Activated CD4-positive, alpha-beta T cell treated with anti-CD3 and anti-CD28 coated beads for 24 hours (primary cell): ENCODE measurements at places on chromosomes 2 and 18.

DNA sequence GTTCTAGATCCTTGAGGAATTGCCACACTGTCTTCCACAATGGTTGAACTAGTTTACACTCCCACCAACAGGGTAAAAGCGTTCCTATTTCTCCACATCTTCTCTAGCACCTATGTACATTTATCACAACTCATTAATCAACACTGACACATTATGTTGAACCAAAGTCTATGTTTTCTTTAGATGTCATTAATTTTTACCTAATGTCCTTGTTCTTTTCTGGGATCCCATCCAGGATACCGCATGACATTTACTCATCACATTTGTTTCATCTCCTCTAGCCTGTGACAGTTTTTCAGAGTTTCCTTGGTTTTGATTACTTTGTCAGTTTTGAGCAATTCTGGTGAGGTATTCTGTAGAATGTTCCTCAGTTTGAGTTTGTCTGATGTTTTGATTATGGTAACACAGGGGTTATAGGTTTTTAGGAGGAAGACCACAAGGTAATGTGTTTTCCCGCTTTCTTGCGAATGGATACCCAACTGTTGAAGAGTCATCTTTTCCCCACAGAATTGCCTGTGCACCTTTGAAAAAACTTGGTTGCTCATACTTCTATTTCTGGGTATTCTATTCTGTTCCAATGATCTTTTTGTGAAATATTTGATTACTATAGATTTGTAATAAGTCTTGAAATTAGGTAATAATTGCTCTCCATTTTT, 3.0 kb upstream of the UGT1A9 start:
- DNase-seq: no peak

DNA sequence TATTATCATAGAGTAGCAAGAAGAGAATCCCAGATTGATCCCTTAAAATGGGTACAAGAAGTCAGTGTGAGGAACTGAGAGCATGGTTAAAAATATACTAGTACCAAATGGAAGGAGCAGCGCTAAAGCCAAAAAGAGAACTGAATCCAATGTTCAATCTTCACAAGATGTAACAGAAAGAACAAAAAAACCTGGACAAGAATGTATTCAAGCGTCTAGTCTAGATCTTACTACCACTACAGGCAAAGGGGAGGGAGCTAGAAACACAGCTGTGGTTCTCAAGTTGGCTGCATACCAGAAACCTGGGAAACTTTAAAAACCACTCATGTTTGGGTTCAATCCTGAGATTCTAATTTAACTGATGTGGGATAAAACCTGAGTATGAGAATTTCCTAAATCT, 57.5 kb downstream of the PIAS2 start:
- DNase-seq: no peak

DNA sequence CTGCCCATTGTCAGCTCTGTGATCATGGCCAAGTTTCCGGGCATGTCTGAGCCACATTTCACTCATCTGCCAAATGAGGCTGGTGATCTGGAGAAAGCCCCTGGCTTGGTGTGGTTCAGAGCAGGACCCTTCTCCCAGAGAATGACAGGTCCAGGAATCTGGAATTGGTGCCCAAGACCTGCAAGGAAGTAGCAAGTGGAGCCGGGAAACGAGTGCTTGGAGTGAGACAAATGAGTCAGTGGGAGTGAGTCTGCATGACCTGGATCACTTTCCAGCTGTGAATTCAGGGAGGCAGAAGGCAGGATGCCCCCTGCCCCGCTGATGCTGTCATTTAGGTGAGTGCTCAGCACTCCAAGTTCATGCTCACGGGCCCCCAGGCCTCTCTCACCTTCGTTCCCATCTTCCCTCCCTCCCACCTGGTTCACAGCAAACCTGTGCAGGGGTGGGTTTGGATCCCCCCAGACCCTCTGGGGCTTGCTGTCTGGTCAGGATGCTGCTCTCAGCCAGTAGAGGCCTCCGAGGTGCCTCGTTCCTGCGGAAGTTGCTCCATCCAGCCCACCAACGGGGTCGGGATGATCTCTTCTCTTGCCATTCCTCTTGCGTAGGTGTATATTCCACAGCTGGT, 104.4 kb downstream of the INHBB start:
- no peak for DNase-seq

DNA sequence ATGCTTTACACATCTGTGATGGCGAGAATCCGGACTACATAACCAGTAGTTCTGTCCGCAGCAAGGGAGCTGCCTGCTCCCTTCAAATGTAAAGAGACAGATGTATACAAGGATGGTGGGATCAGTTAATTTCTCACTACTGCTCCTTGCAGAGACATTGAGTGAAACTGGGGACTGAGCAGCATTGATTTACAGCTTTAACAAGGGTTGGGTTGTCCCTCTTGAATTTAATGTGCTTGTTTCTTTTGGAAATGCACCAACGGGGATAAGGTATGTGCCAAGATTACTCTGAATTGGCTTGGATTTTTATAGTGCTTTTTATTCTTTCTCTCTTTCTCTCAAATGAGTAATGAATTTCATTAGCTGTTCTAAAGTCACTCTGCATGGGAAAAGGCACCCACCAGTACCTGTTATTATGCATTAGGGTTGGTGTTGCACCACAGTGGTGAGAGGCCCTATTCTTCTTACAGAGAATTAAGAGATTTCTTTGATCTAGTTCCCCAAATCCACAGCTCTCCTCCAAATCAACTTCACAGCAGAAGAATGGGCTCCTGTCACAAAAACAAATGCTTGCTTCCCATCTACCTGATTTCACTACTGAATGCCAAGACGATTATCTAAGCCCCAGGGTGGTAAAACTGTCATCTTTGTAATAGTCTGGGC, 107.6 kb downstream of the DOCK10 start:
- DNase-seq: no peak

DNA sequence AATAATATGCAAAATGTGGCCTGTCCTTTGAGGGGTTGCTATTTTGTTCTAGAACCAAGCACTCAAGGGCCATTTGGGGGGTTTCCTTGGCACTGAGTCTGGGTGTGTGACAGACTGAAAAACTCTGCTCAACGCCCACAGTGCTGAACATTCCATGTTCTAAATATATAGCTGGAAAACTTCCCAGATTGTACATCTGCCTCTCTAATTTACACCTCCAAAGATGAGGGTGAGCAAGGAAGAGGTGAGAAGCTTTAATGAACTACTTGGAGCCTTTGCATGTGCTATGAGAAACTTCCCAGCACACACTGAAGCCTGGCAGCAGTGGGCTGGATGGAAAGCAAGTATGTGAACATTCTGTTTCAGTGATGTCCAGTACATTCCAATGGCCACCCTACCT, 296.7 kb upstream of the KCNH7 start:
- no peak for DNase-seq

DNA sequence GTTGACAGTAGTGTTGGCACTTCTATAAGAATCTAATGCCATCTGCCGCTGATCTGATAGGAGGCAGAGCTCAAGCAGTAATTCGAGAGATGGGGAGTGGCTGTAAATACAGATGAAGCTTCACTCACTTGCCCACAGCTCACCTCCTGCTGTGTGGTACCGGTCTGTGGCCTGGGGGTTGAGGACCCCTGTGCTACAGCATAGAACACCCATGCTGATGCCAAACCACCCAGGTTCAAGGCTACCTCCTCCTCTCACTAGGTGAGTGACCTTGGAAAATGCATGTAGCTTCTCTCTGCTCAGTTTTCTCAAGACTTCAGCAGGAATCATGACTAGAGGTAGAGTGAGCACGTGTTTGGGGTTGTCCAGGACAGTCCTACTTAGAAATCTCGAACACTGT, 263.4 kb downstream of the SH3BP4 start:
- DNase-seq: no peak

GRCh38 chr2:187617120-187617519, 62.9 kb upstream of the TFPI start:
- no peak for DNase-seq

GRCh38 chr18:10458691-10459090, 4.3 kb downstream of the APCDD1 start:
- no peak for DNase-seq

- DNase-seq: no peak
Measured at GRCh38 chr2:46257476-46257875, 39.7 kb upstream of the EPAS1 start.

GRCh38 chr2:27989149-27989548, 98.6 kb downstream of the BABAM2 start:
- DNase-seq: no peak

DNA sequence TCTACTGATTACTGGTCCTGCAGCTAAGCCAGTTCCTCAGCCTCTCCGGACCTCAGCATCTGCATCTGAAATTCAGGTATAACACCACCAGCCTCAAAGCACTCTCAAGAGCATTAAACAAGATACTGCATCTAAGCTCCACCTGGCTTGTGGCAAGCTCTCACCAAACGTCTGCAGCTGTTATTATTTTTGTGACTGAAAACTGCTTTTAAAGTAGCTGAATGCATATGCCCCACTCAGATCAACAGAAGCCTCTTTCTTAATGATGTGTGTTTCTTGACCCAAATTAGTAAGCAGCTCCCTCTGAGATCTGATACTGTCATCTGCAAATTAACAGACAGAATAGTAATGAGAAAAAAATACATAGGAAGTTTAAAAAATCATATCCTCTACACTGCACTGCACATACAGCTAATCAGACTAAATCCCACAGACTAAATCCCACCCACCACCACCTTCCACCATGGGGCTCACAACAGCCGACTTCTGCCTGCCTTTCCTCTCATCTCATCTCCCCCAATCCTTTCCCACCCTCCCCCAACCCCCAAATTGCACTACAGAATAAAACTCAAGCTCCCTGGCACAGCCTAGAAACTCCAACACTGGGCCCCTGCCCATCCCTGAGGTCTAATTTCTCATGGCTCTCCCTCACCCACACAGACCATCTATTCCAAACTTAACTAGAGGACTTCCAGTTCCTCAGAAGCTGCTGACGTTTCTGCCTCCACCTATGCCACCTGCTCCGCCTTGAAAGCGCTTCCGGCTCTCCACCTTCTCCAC, 52.9 kb downstream of the TMEM163 start:
- no peak for DNase-seq

DNA sequence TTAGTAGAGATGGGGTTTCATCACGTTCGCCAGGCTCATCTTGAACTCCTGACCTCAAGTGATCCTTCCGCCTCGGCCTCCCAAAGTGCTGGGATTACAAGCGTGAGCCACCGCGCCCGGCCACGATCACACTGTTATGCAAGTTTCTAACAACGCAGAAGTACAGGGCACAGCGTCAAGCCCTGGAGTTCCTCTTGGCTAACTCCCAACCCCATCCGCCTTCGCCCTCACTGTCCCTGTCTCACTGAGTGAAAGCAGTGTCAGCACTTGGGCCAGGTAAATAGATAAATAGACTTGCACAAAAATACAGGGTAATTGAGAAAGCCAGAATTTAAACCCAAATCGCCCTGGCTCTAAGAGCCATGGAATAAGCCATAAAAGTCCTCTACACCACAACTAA, 111.7 kb downstream of the ACVR1 start:
- DNase-seq: no peak

- DNase-seq: no peak
Measured at GRCh38 chr2:178530131-178530530, 49.9 kb downstream of the PLEKHA3 start.

DNA sequence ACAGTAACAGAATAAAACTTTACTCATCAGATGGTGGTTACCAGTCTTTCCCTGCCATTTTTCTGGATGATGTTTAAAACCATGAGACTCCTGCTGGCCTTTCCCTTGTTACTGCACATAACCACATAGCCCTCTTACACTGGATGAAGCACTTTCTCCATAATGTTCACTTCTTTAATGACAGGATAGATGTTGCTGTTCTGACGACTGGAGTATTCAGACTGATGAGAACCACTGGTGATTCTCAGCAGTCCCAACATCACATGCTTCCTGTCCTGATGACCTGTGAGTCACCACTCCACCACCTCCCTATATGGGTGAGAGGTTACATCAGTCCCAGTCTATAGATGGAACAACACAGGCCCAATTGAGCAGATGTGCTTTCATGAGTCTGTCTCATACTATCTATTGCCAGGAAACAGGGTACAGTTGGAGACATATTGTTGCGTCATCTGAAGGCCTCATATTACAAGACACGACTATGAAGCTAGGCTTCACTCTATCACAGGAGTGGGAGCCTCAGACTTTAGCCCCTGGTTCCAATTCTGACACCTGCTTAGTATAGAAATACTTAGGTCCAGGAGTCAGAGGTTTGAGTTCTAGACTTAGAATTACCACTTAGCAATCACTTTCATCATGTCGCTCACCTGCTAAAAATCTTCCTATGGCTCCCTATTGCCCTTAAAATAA, 145.7 kb upstream of the KLF7 start:
- no peak for DNase-seq

DNA sequence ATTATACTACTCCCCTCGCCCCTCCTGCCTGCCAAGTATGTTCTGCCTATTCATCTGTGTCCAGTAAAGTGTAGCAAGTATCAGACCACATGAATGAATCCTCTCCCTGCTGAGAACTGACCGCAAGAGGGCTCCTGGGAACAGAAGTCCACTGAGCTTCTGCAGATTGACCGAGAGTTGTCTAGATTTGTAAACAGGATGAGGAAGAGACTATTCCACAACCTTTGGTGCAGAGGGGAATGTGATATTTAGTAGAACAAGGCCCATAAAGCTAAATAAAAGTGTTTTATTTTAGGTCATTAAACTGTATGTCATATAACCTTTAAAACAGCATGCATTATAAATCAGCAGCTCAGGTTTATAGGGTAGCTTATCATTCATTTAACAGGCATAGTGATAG, 377.0 kb downstream of the DCC start:
- no peak for DNase-seq

GRCh38 chr2:12533337-12534005, 183.3 kb upstream of the TRIB2 start:
- DNase-seq: no peak
